ENCODE measurements at places on chromosomes 13 and 19.
A peak's percentile ranks its signal among the peaks of the same experiment; 100 is the strongest.

GRCh38 chr19:6098574-6098973 lies 11.7 kb downstream of the RFX2 start:
- DNase-seq = no peak

GRCh38 chr13:19952850-19953249 lies 5.7 kb upstream of the ZMYM2 start:
- no peak for DNase-seq

DNA sequence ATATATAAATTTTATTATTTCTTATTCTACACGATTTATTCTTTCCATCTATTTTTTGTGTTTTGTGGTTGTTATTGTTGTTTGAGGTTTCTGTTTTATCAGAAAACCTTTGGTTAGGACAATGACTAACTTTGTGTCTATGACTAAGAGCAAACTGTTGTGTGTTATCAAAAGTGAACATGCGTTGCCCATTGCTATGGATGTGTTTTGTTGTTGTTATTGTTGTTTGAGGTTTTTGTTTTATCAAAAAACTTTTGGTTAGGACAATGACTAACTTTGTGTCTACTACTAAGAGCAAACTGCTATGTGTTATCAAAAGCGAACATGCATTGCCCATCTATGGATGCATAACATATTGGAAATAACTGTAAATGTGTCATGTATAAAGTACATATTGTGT lies 692.3 kb downstream of the SLITRK1 start:
- no peak for DNase-seq

- DNase-seq = peak; percentile 75
These were observed 76.6 kb upstream of the STK24 start for GRCh38 chr13:98653463-98653985.

DNA sequence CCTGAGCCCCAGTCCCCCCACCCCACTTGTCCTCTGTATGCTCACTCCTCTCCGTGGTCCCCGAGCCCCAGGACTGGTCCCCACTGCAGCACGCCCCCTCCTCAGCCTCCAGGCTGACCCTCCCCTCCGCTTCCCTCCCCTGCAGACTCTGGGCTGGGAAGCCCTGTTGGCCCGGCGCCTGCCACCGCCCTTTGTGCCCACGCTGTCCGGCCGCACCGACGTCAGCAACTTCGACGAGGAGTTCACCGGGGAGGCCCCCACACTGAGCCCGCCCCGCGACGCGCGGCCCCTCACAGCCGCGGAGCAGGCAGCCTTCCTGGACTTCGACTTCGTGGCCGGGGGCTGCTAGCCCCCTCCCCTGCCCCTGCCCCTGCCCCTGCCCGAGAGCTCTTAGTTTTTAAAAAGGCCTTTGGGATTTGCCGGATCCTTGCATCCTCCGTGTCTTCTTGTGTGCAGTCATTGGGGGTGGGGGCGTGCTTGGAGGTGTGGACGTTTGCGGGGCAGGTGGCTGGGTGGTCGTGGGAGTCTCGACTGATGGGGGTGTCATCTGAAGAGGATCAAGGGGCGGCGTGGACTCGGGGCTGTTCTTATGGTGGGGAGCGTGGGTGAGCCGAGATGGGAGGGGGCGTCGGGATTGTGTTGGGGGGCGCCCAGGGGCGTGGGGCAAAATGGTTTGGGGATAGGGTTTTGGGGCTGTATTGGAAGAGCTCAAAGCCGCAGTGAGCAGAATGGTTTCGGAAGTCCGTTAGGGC lies 3.5 kb downstream of the PTGER1 start:
- no peak for DNase-seq

DNA sequence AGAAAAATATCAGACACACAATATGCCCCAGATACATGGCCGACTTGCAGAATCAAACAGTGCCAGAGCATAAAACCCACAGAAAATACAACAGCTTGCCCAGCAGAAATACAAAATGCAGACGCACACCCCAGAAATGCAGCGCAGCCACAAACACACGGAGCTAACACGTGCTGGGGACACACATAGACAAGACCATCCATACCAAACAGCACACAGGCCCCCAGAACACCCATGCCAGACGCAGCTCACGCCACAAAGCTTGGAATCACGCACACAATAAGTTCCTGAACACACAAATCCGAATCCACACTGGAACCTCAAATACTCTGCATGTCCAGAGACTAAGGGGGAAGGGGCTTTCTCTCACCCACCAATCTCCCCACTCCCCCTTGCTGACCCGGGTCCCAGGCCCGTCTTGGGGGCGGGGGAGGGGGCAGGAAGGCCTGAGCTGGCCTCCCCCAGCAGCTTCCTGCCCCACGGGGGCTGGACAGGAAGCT lies 17.2 kb downstream of the CCDC97 start:
- no peak for DNase-seq

DNA sequence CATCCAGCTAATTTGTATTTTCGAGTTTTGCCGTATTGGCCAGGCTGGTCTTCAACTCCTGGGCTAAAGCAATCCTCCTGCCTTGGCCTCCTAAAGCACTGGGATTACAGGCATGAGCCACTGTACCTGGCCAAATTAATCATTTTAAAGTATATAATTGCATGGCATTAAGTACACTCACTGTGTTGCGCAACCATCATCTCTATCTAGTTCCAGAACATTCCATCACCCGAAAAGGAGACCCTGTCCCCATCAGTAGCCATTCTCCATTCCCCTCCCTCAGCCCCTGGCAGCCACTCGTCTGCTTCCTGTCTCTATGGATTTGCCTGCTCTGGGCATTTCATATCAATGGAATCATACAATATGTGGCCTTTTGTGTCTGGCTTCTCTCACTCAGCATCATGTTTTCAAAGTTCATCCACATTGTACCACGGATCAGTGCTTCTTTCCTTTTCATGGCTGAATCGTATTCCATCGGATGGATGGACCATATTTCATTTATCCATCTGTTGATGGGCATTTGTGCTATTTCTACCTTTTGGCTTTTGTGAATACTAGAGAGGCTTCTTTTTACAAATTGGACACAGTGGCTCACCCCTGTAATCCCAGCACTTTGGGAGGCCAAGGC lies 13.1 kb downstream of the PGPEP1 start:
- no peak for DNase-seq

- no peak for DNase-seq
These were observed 7.8 kb upstream of the OLFM4 start for GRCh38 chr13:53020764-53021335.

- no peak for DNase-seq
These were observed 2.6 kb downstream of the ERVK3-1 start for GRCh38 chr19:58307736-58308135.

DNA sequence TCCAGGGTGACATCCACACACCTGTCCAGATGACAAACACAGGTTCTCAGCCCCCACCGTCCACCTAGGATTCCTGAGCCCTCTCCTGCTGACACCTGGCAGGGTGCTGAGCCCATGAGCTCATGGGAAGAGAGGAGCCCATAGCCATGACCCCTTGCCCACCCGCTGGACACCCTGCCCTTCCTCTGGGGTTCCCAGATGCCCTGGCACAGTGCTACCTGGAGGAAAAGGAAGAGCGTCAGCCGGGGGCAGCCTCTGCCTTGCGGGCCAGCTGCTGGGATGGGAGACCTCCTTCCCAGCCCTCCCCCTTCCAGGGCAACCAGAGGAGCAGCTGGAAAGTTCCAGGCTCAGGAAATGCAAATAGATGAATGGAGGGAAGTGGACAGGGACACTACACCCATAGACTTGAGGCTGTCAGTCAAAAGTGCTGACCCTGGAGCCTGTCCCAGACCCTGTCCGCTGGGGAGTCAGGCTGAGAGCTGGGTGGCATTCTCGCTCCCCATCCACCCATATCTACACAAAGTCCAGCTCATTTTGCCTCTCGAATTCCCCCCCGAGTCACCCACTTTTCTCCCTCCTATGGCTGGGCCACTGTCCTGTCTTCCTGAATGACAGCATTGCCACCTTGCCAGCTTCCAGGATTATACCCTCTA lies 12.3 kb upstream of the ARHGEF18 start:
- DNase-seq = no peak

DNA sequence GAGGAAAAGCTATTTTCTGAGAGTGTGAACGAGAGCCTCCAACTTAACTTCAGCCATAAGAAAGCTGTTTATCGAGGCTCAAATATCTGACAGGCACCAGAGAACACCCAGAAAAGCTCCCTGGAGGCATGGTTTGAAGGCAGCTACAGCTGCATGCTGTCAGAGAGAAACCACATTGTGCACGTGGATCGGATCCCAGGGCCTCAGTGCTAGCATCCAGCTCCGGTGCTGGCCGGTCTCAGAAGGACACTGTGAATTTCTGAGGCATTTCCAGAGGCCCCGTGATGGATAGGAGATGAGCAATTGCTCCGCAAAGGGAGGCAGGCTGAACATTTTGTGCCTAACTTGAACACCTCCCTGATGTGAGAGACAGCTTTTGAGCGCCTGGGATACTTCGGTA lies 315.7 kb downstream of the FGF9 start:
- DNase-seq = no peak

DNA sequence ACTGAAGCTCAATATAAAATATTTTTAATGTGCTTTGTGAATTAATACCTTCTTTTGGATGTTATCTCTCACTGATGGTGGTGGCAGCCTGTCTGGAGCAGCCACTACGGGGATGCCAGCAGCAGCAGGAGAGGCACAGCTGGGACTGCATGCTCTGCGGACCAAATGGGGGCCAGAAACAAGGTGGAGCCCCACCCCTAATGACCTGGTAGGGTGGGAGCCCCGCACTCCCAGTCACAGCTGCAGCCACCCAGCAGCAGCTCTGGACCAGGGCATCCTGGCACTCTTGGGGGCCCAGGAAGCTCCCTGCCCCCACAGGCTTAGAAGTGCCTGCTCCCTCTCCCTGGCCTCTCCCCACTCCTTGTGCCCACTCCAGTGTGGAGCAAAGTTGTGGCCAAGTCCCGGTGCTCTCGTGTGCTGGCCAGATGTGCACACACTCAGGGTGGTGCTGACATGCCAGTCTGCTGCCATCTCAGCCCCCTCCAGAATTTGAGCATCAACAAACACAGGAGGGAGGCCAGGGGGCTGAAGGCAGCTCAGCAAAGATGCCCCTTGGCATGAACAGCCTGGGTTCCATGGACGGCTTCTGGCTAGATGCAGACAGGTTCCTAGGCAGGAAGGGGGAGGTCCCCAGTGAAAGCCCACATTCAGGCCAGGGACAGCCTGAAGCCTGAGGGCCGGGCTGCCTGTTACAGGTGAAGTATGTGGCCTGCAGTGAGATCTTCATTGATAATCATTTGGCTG lies 696.7 kb upstream of the SLITRK5 start:
- DNase-seq = no peak

GRCh38 chr13:99973163-99973807 lies 1.7 kb upstream of the ZIC5 start:
- no peak for DNase-seq

- no peak for DNase-seq
These were observed 41.2 kb upstream of the KCTD4 start for GRCh38 chr13:45242070-45242469.

DNA sequence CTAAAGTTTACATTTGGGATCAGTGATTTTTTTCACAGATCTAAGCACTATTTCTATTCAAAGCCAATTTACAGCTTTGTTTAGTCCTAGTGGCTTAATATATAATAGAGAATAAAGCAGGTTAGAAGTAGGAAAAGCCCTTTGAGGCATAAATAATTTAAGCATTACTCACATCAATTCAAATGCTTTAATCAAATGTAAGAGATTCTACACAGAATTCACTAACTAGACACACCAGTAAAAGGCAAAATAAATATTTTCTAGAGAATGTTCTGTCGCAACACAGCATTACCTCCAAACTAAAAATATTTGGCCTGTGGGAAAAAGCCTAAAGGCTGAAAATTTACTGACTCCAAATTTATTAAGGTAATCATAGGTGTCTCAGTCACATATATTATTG lies 31.3 kb downstream of the KCTD12 start:
- DNase-seq = no peak

DNA sequence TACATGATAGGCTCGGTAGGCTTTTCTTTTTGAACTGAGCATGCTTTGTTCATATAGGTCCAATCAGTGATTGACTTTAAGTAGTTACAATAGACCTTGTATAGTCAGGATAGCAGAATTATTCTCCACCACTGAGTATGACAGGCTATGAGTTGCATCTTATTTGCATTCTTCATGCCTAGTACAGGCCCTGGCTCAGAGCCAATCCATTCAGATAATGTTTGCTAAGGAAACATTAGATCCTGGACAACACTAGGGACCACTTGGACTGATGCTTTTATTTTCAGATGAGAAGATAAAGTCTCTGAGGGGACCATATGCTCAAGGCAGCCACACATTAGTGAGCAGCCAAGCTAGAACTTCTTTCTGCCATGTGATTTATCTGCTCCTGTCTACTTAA lies 133.9 kb downstream of the KL start:
- no peak for DNase-seq

DNA sequence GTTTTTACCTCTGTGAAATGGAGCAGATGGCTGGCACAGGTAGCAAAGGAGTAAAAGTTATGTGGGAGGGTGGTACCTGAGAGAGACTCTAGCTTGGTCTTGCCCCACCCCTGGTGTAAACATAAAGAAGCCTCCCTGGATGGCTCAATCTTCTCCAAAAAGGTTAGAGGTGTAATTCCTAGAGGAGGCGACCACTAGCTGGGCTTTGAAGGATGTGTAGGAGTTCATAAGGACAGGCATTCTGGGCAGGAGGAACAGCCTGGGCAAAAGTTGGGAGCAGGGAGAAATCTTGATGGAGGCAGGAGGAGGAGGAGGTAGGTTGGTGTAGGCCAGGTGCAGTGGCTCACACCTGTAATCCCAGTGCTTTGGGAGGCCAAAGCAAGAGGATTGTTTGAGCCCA lies 7.8 kb upstream of the ICAM4 start:
- no peak for DNase-seq

GRCh38 chr19:16161840-16162239 lies 11.5 kb downstream of the CIB3 start:
- no peak for DNase-seq

DNA sequence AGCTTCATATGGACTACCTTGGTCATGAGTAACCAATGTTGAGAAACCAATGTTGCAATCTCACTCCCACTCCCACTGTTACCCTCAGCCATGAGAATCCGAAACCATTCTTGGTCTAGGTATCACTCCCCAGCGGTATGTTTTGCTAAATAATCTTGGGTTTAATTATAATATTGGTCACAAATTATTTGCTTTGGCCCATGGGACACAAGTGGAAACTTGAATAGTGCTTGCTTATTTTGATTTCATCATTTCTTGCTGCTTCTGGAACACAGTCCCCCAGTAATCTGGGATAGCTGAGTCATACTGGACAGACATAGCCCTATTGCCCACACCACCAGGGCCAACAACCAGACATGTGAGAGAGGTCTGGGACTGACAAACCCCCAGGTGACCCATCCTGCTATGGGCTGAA lies 171.6 kb upstream of the IPO5 start:
- DNase-seq = no peak

- no peak for DNase-seq
These were observed 44.4 kb upstream of the ITM2B start for GRCh38 chr13:48188601-48189000.

- no peak for DNase-seq
These were observed 453.7 kb downstream of the PCDH17 start for GRCh38 chr13:58085274-58085673.

Measured in head of caudate nucleus (tissue), 42 donors.